Right cardiac atrium (tissue), 5 donors: ENCODE measurements at places on chromosomes 1 and 21.
A peak's percentile ranks its signal among the peaks of the same experiment; 100 is the strongest.

GRCh38 chr1:33141781-33142180 is 40.1 kb downstream of the TRIM62 start:
- DNase-seq, result no peak

GRCh38 chr1:193115629-193116227 is 6.1 kb upstream of the CDC73 start:
- no peak for DNase-seq

DNA sequence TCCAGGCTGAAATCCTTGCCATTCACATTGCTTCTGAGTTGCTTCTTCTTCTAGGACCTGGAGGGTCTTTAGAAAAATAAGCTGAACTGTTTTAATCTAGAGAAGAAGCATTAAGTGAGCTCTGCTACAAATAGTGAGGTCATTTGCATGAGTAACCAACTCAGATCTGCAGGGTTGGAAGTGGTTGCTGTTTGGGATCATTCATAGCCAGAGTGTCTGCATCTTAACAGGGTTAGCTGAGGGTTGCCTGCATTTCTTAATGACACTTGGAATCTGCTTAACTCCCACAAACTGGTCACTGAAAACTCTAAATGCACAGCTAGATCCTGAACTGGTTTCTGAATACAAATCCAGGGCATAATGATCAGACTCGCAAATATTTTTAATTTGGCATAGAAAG is 9.9 kb downstream of the CNIH3 start:
- no peak for DNase-seq

GRCh38 chr21:44764319-44765230 is 37.0 kb downstream of the UBE2G2 start:
- no peak for DNase-seq

DNA sequence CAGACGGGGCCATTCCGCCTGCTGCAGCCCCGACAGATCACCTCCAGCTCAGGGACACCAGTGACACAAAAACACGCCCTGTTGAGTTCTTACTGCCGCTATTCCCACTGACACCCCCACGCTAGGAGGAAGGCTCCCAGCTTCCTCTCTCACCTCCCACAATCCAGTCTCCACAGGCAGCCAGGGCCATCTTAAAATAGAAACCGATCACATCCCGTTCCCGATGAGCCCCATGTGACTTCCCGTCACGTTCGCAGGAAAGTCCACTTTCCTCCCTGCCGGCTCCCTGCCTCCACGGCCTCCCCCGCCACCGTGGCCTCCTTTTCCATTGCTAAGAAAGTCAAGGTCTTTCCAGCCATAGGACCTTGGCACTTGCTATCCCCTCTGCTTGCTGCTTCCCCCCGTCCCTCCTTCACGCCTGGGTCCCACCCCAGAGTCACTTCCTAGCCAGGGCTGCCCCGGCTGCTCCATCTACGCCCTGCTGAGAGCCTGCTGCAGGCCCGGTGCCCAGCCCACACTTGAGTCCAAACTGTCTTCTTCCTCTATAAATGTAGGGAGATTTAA is 24.0 kb upstream of the DDOST start:
- peak; percentile 78 for DNase-seq

- DNase-seq, result no peak
Observed at GRCh38 chr1:24586970-24587820, 31.3 kb downstream of the NCMAP start.

DNA sequence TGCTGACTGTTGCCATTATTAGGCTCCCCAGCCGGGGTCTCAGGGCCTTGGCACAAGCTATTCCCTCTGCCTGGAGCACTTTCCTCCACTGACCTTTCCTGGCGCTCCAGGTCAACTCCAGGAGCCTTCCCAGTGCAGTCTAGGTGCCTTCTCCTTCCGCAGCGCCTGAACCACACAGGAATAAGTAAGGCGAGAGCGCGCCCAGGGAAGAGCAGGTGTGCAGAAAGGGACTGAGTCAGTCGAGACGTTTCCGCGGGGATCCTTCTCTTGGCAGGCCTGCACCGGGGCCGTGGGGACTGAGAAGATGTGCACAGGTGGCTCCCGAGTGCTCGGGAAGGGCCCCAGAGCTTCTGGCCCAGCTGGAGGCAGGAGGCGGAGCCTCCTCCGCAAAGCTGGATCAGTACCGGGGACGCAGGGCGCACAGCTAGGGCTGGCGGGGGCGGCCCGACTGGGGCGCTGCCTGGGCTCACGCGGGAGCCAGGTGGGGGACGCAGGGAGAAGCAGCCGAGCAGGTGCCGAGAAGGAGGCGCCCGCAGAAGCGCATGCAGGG is 765 bp upstream of the BMP8A start:
- peak; percentile 60 for DNase-seq

DNA sequence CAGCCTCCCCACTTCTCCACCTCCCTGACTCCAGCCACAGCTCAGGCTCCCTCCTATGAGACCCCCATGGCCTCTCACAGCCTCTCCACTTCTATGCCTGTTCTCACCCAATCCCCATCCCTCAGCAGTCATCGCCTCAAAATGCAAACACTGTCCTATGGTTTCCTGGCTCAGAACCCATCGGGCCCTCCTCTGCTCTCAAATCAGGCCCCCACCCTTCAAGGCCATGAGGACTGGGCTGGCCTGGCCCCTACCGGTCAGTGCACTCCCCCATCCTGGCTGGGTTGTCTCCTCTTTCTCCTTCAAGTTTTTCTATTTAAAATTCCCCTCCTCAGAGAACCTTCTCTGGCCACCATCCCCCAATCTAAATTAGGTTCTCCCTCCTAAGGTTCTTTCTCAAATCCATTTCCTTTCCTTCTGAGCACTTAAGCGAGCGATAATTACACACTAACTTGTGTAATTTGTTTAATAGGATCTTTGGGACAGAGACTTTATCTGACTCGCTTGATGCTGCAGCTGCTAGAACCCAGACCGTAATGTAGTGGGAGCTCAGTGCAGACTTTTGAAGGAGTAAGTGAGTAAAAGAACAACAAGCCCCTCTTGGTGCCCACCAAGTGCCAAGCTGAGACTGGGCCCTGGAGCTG is 347.2 kb downstream of the MATN1 start:
- no peak for DNase-seq

GRCh38 chr1:247294282-247294681 is 37.4 kb downstream of the ZNF496 start:
- no peak for DNase-seq

GRCh38 chr1:154151311-154151710 is 3.6 kb downstream of the NUP210L start:
- no peak for DNase-seq

GRCh38 chr1:93502571-93502970 is 54.7 kb downstream of the FNBP1L start:
- DNase-seq, result no peak

DNA sequence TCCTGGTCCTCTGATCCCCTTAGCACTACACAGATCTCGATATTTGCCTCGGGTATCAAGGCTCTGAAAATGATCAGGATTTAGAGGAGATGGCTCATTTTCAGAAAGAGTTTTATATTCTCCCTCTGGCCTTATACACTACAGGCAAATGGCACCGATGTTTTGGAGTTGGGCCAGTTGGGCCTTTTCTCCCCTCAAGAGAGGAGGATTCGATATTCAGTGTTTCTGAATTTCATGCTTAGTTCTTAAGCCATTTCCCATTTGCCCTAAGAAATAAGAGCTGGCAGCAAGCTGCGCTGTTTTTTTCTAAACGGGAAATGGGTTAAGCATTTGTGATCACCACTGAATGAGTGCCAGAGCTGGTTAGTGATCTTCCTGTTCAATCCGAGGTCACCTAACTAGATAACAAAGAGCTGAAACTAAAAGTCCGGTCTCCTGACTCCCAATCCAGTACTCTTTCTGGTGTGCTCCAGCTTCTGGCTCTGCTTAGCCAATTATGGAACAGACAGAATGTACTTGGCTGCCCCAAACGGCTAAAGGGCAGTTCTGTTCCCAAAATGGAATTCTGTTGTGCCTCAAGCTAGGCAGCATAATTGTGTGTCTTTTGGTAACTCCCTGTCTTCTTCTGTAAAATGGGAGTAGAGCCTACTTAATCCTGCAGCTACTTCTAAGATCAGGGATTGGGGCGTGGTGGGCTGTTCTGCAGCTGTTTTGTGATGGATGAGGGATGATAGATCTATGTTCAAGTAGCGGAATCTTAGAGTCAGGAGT is 1.2 kb upstream of the CPT2 start:
- peak; percentile 64 for DNase-seq

- no peak for DNase-seq
Observed at GRCh38 chr1:31798086-31798432, 17.8 kb downstream of the SPOCD1 start.

DNA sequence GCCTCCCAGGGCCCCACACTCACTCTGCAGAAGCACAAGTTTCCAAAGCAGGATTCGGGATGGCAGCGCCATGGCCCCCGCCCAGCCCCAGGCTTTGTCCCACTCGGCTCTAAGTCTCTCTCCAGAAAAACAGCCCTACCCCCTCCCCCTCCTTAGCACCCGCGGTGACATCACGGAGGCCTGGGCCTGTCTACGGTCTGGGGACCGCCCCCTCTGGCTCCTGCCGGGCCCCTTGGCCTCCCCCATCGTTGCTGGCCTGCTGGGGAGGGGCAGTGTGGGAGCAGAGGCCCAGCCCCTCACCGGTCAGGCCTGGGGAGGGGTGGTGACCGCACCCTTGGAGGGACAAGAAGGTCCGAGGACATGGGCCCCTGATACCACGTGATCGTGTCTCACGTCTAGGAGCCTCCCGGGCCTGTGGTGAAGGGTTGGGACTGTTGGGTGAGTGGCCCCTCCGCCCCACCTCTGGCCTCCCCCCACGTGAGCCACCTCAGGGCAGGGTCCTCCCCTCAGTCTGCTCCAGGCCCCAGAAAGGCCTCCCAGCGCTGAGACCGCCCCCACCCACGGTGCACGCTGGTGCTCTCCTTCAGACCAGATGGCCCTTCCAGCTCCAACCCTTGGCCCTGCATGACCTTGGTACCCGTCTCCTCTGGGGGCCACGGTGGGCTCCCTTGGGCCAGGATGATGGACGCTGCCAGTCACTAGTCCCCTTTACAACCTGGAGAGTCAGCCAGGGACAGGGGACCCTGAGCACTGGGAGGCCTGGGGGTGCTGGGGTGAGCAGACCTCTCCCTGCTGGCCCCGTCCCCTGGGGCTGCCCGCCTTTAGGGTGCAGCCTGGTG is at the start of gene MXRA8:
Gene MXRA8, minus strand, starts transcription at position 123 of the 839 bp plus-strand sequence. Its CDS starts 51 bp downstream, at position 72.
- peak; percentile 94 for DNase-seq

GRCh38 chr1:206634365-206635079 is 814 bp upstream of the DYRK3 start:
- peak; percentile 97 for DNase-seq

- no peak for DNase-seq
Observed at GRCh38 chr21:33902349-33902748, 13.3 kb downstream of the ATP5PO start.

GRCh38 chr1:45926330-45926729 is 122.9 kb downstream of the MAST2 start:
- no peak for DNase-seq

DNA sequence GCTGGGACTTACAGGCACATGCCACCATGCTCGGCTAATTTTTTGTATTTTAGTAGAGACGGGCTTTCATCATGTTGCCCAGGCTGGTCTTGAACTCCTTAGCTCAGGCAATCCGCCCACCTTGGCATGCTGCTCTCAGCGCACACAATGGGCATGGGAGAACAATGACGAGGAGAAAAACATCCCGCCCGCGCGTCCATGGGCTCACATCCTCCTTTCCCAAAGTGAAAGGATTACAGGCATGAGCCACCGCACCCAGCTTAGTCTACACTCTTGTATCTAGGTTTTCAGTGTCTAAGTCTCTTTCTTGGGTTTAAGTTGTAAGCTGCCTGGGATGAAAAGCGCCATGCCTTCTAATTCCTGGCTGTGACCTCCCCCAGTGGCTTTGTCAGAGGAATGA is 37.9 kb downstream of the CDK18 start:
- DNase-seq, result no peak

- DNase-seq, result peak; percentile 23
Observed at GRCh38 chr1:5758859-5759578, 233.2 kb downstream of the NPHP4 start.

- DNase-seq, result no peak
Observed at GRCh38 chr21:34019402-34019801, 54.0 kb upstream of the MRPS6 start.

- DNase-seq, result no peak
Observed at GRCh38 chr1:50328552-50328951, 94.7 kb downstream of the DMRTA2 start.

GRCh38 chr1:84042461-84042860 is 43.5 kb upstream of the TTLL7 start:
- no peak for DNase-seq

DNA sequence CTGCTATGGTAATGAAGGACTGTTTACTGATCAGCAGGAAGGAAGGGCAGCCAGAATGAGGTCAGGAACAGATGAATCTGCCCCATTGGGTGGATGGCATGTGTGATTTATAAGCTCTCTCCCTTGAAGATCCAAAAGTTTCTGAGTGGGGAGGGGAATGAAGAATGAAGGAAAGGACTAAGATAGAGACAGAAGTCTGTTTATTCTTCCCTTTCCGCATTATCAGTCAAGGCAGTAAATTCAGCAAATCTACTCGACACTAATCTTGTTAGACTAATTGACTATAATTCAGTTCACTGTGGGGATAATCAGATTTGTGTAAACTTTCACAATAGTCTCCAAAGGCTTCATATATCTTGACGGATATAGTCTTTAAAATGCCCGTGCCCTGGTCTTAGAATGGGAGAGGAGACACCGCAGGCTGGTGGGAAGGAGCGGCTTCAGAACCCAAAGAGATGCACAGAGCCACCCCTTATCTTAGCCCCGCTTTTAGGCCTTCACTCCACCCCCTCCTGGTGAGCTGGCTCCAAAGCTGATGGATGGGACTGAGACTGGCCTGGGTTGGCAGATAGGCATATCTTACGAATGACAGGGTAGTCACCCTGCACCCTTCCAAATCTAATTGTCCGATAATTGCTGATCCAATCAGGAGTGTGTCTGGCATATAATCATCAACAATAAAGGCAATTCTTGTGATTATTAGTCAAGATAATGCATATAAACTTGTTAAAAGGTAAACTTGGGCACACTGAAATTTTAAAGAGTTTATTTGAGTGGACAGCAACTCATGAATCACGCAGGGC is 76.0 kb upstream of the PPM1J start:
- no peak for DNase-seq

DNA sequence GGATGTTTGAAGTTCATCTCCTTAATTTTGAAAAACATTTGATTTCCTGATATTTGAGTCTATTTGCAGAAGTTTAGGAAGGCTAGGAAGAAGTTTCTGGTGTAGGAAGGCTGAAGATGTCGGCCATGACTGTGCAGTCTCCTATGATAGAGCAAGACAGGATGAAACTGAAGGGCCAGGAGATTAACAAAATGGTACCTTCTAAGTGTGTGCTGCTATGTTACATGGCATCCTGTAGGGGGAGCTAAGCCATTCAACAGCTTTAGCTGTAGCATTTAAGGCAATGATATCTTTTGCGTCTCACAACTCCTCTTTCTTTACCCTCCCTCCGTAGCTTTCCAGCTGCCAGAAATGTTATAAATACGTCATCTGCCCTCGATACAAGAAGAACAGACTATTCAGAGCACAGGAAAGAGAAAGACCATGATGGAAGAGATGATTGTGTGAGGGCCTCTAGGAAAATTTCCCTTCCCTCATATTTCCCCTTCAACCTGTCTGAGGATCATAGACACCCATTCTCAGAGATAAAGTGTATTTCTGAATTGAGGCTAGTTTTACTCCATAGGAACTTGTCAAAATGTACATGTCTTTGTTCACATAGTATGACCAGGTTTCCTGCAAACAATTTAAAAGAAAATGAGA is 61.1 kb downstream of the XCL1 start:
- no peak for DNase-seq
